Fibroblast of lung (primary cell): ENCODE measurements at places on chromosomes 1 and 21. TPM values are rescaled to one million over a fixed set of nuclear protein-coding genes. Genes with fewer than 3 reads are reported as not detected.

DNA sequence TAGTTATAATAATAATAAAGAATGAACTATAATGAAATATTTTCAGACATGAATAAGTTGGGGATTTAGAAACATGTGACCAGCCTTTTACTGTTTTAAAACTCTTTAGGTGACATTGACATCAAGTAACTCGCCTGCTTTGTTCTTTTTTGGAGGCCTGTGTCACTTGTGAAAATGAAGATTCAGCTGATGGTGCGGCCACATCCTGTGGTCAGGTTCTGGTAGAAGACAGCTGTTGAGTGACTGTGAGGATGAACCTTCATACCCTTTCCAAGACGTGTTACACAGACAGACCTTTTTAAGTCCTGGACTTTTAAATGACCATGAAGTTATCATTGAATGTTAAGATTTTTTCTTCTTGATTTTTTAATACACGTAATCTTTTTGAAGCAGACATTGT is 10.3 kb downstream of the UTS2 start:
- no peak for DNase-seq

- no peak for DNase-seq
These were observed 17.1 kb downstream of the EPHA2 start for GRCh38 chr1:16138772-16139221.

The PEAR1 gene
- polyA plus RNA-seq, result 13.5 and 41.5 TPM in 2 replicates

GRCh38 chr1:201149400-201149799 is 4.9 kb downstream of the TMEM9 start:
- DNase-seq, result peak; percentile 58

DNA sequence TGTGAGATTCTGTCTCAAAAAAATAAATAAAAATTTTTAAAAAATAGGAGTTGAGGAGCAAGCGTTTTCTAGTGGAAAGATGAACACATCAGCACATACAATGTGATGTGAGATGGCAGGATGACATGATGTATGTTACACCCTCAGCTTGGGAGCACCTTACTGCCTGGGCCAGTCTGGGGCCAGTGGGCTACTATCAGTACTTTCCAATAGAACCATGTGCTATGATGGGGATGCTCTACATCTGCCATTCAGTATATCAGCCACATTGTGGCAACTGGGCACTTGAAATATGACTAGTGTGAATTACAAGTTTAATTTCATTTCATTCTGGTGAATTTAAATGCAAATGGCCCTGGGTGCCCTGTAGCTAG is 156.0 kb downstream of the PGBD5 start:
- no peak for DNase-seq

DNA sequence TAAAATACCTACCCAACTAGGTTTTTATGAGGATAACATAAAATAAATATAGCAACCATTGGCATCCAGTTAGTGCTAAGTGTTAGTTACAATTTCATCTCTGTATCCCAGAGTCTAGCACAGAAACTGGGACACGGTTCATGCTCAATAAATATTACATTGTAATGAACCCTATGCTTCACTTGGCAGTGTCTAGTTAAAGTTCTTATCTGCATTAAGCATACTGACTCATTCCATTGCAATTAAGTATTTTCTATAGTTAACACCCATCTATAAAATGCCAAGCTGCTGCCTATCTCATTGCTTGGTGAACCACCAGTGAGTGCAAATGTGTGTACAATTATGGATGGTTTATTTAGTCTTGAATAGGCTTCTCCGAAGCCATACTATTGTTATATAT is 15.2 kb downstream of the CHML start:
- peak; percentile 43 for DNase-seq

- DNase-seq, result no peak
These were observed 7.1 kb upstream of the AGO3 start for GRCh38 chr1:35923791-35924221.

DNA sequence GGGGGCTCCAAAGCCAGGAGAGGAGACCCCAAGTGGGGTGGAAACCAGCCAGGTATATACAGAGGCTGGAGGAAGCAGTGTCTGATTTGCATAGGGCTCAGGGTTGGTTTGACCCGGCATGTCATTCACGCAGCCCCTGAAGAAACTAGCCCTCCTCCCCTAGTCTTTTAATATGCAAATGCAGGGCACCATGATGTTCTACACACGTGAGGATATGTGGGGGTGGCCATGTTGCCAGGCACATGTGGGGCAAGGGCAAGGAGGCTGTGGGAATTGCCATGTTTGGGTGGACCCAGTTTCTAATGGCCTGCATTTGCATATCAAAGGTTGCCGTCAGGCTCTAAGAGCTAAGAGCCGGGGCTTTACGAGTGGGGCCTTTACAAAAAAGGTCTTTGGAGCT is 12.0 kb upstream of the RHOU start:
- DNase-seq, result no peak
